ENCODE measurements at places on chromosomes 4 and X.

- no peak for DNase-seq
These were observed 33.2 kb downstream of the NPY2R start for GRCh38 chr4:155241664-155242063.

DNA sequence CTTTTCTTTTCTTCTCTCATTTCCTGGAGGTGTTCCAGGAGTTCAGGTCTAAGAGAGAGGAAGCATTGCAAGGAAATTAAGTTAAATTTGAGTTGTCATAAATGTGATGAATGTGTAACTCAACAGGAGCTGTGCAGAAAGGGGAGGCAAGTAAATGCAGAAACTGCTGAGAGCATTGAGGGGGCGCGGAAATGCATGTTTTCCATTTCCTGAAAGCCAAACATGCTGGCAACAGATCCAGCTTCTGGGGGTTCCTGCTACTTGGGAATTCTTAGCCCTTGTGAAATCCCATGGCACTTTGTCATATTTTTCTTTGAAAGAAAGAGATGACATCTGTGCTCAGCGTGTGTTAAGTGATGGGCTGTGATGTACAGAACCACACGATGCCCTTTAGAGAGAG, 33.8 kb upstream of the NAP1L5 start:
- no peak for DNase-seq

DNA sequence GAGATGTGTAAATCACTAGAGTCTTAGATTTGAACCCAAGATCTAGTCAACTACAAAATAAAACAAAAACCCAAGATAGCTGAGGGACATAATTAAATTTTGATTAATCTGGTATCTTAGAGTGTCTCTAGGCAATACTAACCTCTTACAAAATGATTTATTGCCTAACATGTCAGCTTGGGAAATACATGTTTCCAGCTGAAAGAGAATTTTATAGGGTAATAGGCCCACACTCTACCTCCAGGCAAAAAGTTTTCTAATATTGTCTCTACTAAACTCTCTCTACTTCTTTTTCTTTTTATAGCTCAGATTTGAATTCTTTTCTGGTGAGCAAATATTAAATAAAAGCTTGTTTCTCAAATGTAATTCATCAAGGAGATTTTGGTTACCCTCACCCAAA, 263.2 kb downstream of the IL15 start:
- DNase-seq: no peak

DNA sequence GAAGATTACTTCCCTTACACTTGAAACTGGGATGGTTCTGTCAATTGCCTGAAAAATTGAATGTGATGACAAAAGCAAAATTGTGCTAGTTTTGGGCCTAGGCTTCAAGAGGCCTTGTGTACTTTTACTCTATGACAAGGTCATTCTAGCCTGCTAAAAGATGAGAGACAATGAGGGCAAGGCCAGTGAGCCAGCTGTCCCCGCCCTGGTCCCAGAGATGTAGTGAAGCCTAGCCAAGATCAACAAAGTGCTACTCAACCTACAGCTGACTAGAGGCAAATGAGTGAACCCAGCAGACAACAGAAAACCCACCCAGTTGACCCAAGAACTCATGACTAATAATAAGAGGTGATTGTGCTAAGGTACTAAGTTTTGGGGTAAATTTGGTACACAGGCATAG, 248.7 kb downstream of the IL15 start:
- no peak for DNase-seq

DNA sequence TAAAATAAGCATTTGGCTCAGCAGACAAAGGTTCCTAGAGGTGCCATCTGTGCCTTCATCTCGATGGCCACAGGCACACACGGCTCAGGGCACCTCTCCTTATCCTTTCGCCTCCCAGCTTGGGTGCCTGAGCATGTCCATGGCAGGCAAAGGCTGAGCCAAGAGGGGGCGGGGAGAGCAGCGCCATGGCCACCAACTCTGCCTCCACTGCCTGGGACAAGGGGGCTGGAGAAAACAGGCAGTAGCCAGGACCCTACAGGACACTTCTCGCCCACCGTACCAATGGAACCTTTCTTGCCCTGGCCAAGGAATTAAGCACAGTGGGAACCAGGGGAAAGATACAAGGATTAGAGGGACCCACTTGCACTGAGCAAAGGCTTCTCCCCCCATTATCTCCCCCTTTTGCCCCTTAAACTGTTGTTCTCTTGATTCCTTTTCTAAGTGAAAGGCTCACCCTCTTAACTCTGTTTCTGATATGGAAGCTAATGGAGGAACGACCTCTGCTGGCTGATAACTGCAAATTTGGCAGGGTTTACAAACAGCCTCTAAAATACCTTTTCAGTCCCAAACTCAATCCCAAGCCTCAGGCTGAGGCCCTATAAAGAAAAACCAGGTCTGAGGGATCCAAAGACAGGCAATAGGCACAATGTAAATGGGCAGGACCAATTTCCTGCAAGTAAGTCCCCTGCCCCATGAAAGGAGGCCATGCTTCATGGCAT, 335.2 kb downstream of the ADAM29 start:
- DNase-seq: no peak

- DNase-seq: no peak
These were observed 1582.7 kb downstream of the STIM2 start for GRCh38 chr4:28443371-28443770.

DNA sequence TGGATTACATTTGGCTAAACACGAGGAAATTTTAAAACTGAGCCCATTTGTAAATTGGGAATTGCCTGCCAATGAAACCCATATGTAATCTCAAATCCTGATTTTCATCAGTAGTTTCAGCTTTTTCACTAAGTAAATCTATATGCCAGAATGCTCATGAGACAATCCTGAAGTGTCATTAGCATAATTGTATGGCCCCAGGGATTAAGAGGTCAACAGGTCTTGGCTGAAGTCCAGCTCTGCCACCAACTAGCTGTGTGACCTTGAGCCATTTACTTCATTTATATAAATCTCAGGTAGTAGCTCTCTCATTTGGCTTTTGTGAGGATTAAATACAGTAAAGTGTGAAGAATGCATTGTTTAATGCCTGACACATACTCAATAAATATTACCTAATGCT, 320.5 kb upstream of the EMCN start:
- DNase-seq: no peak

DNA sequence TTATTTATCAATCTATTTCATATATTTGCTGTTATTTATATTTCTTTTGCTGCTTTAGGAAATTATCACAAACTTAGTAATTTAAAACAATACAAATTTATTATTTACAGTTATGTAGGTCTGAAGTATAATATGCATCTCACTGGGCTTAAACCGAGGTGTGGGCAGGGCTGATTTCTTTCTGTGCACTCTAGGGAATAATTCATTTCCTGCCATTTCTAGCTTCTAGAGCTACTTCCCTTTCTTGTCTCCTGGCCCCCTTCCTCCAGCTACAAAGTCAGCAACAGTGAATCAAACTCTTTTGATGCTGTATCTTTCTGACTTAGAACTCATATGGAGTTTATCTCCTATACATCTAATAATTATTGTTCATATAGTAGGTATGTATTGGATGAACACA, 303.5 kb upstream of the ARSJ start:
- DNase-seq: no peak

DNA sequence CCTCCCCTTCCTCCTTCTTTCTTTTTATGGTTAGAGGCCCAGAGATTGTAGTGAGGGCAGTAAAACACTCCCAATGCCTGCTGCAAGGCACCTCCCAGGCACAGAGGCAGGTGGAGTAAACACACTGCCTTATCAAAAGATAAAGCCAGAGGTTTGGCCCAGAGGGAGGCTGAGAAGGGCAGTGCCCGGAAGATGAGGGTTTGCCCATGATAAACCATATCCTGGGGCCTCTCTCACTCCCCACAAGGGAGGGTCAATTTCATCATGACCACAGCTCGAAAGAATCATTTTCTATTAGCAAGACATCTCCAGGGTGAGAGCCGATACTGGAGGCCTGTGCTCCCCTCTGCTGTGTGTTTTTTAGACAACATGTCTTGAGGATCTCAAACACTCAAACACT, 98.5 kb upstream of the FAM9C start:
- no peak for DNase-seq

- DNase-seq: no peak
These were observed 1038.0 kb downstream of the PCDH19 start for GRCh38 chrX:99371976-99372595.

- DNase-seq: no peak
These were observed 298.6 kb downstream of the PABPC4L start for GRCh38 chr4:133903029-133903428.

DNA sequence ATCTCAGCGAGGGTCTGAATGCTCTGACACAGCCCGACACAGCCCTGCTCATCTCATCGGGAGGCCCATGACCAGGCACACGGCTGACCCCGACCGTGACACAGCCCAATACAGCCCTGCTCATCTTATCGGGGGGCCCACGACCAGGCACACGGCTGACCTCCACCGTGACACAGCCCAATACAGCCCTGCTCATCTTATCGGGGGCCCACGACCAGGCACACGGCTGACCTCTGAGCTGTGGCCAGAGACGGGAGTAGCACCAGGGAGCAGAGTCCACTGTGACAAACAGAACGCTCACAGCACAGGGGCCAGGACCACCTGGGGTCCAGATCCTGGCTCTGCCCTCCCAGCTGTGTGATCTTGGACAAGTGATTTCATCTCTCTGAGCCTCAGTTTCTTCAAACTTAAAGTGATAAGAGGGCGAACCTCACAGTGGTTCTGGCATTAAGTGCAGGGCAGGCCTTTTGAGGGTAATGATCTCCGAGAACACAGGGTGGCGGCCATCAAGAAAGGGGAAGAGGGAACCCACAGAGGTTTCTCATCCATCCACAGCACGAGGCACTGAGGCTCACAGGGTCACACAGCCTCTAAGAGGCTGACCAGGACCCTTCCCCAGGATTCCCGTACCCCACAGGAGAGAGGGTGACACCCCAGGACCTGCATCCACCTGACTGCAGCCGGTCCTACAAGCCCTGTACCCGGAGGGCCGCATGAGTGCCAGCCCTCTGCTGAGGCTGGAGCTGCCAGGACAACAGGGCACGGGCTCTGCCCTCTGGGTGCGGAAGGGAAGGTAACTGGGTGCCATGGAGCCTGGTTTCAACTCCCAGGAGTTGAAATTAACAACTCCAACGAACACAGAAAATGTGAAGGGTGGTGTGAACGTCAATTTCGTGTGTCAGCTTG, 60.1 kb downstream of the WFS1 start:
- DNase-seq: no peak

GRCh38 chr4:91257721-91258120, 1046.0 kb upstream of the GRID2 start:
- DNase-seq: no peak

DNA sequence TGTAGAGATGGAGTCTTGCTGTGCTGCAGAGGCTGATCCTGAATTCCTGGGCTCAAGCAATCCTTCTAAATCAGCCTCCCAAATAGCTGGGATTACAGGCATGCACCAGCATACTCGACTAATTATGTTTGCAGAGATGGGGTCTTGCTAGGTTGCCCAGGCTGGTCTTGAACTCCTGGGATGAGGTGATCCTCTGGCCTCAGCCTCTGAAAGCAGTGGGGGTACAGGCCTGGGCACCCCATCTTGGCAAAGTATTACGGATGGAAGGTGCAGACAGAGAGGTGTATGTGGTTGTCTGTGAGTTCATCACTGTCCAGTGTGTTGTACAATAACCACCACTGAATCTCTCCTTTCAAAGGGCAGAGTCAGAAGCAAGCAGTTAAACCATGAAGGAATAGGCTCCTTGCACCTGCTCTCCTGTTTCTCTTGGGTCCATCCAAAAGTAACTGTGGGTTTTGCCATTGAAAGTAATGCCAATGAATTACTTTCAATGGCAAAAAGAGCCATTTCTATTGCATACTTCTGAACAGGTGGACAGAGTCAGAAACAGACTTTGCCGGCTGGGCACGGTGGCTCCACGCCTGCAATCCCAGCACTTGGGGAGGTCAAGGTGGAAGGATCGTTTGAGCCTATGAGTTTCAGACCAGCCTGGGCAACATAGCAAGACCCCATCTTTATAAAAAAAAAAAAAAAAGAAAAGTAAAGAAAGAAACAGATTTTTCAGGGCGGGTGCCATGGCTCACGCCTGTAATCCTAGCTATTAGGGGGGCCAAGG, 7.0 kb upstream of the AKAP17A start:
- DNase-seq: peak; percentile 37

DNA sequence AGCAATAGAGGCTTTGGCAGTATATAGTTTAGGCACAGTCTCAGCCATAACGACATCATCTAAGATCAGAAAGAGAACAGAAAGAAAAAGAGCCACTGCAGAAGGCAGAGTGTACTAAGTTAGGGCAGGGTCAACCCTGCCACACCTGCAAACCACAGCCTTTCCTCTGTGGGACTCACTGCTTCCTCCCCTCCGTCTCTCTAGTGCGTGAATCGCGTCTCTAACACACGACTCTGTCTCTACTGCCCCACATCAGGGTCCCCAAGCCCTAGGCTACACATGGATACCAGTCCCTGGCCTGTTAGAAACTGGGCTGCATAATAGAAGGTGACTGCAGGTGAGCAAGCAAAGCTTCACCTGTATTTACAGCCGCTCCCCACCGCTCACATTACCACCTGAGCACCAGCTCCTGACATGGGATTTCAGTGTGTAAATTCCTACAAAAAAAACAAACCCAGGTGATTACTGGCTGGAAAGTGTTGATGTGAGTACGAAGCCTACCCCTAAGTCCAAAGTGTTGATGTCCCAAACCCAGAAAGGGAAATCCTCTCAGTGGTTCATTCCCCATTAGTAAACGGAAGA, 128.9 kb downstream of the PRKX start:
- DNase-seq: no peak

DNA sequence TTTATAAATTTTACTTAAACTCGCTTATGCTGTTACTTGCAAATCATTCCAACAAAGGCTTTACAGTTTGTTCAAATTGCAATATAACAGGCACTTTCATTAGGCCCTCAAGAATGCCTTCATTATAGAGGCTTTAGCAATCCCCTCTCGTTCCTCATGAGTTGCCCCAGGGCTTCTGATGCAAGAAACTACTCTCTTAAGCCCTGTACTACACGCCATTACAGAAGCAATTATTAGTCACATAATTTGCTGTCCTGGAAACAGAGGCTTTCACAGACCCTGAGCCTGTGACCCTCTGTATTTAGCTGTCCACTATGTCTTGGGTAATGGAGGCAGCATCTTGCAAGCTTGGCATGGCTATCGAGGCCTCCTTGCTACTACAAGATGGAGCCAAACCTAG, 965.9 kb upstream of the DIAPH2 start:
- DNase-seq: no peak

DNA sequence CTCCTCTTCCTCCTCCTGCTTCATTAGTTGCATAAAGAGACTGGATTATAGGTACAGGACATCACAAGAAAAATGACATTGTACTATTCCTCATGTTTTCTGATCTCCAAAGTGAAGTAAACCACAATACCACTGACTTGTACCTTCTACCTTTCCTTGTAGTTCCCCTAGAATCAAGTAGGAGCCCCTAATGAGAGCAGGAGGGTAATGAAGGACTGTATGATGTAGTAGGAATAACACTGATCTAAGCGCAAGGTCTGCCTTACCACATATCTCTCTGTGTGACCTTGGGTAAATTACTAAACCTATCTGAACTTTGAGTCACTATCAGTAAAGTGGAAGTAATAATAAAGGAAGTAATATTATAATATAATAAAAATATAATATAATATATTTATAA, 3.6 kb downstream of the VSIG4 start:
- DNase-seq: no peak

Measured in activated effector memory CD4-positive, alpha-beta T cell treated with anti-CD3 and anti-CD28 coated beads, Interleukin-2, amount 50 U/mL, for 16 hours (primary cell).